Effector memory CD4-positive, alpha-beta T cell (primary cell): ENCODE measurements at places on chromosomes 16 and 17.

GRCh38 chr16:53726625-53727024 is 22.7 kb downstream of the FTO start:
- no peak for DNase-seq

DNA sequence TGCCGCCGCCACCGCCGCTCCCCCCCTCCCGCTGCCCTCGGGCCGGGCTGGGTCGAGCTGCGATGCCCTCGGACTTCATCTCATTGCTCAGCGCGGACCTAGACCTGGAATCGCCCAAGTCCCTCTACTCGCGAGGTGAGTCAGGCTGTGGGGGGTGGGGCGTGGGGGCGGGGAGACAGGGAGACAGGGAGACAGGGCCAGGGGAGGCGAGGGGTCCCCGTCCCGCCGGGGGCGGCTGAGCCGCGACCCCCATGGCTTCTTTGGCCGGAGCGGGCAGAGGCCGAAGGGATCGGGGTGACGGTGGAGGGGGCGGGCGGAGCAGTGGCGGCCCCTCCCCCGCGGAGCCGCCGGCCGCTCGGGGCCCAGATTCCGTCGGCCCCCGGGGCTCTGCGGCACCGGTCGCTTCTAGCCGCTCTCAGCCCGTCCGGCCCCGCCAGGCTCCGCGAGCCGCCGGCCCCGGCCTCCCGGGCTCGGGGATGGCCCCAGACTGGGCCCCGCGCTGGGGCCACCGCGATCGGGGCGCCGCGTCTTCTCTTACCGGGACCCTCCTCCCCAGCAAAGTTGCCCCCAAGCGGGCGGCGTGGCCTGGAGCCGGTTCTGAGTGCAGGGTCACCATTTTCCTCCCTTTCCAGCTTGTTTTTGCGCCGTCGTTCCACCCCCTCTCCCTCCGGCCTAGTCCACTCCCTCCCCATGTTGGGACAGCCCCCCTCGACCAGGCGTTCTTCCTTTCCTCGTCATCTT is 644 bp downstream of the NFAT5 start:
- DNase-seq, result no peak

DNA sequence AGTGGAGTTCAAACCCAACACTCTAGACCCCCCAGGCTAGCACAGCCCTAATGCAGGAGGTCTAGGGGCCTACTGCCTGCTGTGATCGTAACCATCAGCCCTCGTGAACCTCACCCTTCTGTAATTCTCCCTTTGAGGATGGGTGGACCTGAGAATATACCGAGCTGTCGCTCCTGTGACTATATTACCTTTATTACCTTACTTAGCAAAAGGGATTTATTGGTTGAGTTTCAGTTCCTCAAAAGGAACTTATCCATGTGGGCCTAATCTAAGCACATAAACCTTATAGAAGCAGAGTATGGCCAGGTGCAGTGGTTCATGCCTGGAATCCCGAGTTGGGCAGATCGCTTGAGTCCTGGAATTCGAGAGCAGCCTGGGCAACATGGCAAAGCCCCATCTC is 19.2 kb upstream of the EMP2 start:
- no peak for DNase-seq

DNA sequence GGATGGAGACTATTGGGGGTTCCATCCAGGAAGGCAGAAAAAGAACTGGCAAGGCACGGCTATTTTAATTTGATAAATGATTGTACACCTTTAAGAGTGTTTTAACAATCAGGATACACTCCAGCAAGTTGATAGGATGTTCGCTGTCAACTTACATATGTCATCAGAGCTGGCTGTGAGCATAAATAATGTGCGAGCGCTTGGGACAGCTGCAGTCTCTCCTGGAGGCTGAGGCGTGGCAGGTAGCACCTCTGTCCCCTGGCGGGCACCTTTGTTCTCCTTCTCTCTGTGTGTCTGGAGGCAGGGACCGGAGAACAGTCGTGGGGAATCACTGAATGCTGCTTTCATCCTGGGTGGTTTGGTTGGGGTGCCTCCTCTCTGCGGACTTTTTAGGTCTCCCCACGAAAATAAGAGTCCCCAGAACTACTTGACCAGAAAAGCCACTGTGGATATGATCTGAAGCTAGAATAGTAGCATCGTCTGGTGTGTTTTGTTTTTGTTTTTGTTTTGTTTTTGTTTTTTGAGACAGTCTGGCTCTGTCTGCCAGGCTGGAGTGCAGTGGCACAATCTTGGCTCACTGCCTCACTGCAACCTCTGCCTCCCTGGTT is 9.4 kb downstream of the BAHCC1 start:
- DNase-seq, result no peak

- no peak for DNase-seq
Observed at GRCh38 chr17:323181-323580, 29.4 kb downstream of the RPH3AL start.

- peak; percentile 8 for DNase-seq
Observed at GRCh38 chr17:45018848-45019711, 32.4 kb downstream of the DCAKD start.
